ENCODE measurements at places on chromosomes 11 and 22. TPM values are rescaled to one million over a fixed set of nuclear protein-coding genes. Genes with fewer than 3 reads are reported as not detected.
A peak's percentile ranks its signal among the peaks of the same experiment; 100 is the strongest.

GRCh38 chr11:45654231-45655011, 11.0 kb downstream of the CHST1 start:
- no peak overlapping the region for H3K4me3 ChIP-seq
- H3K4me1 ChIP-seq, result peaks cover 6% of the 10 kb centered on the region
- no peak for DNase-seq
- no peak overlapping the region for H3K27ac ChIP-seq
- H3K27me3 ChIP-seq, result no peaks in the 10 kb centered on the region

DNA sequence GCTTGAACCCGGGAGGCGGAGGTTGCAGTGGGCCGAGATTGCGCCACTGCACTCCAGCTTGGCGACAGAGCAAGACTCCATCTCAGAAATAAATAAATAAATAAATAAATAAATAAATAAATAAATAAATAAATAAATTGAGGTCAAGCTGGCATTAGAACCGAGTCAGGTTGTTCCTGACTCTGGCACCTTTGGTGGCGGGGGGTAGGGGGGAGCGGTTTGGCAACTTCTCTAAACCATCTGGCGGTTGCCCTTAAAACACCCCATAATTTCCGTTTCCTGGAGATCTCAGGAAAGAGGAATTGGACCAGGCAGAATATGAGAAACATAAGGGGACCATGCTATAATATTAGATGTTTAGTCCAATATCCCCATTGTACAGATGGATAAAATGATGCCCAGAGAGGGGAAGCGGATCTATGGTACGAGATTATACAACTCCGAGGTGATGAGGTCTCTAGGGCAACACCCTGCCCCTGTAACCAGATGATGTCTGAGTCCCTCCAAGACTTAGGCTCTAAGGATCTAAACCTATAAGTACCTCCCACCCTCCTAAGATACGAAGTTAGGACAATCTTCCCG, 785 bp downstream of the CLPB start:
- H3K36me3 ChIP-seq, result no peaks in the 10 kb centered on the region
- no peaks in the 10 kb centered on the region for H3K27me3 ChIP-seq
- peak overlapping the region; percentile 85 for H3K27ac ChIP-seq

- H3K4me1 ChIP-seq, result peaks cover 4% of the 10 kb centered on the region
- peak within 1 kb of the TSS; percentile 39 for H3K4me3 ChIP-seq
- H3K27me3 ChIP-seq, result no peaks in the 10 kb centered on the region
- DNase-seq, result peak; percentile 59
- H3K36me3 ChIP-seq, result no peaks in the 10 kb centered on the region
Measured at GRCh38 chr22:50481440-50482106, at the start of gene ADM2. TSS of gene ADM2 (plus strand) at chr22:50481543. CDS start at chr22:50481848, 305 bp downstream.

Gene CDC45
- polyA plus RNA-seq, result 1.7 TPM

Gene PKDREJ
- polyA plus RNA-seq, result not detected

DNA sequence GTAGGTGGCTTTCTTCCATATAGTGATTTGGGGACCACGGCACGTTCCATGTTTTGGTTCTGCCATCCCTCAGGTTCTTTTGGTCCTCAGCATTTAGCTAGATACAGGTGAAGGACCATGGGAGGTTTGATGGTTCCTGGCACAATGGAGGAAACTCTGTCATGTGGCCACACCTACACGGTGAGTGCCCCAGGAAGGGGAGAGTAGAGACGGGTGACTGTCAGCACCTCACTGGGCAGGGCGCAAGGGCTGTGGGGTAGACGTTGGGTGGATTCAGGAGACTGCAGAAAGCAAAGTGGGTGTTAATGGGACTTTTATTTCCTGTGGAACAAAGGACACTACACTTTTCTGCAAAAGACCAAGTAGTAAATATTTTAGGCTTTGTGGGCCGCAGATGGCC, 73.4 kb downstream of the PPP6R3 start:
- peaks cover 31% of the 10 kb centered on the region for H3K36me3 ChIP-seq
- no peaks in the 10 kb centered on the region for H3K27me3 ChIP-seq
- no peak overlapping the region for H3K27ac ChIP-seq
- H3K4me1 ChIP-seq, result peaks cover 6% of the 10 kb centered on the region
- no peak overlapping the region for H3K4me3 ChIP-seq
- no peak for DNase-seq

DNA sequence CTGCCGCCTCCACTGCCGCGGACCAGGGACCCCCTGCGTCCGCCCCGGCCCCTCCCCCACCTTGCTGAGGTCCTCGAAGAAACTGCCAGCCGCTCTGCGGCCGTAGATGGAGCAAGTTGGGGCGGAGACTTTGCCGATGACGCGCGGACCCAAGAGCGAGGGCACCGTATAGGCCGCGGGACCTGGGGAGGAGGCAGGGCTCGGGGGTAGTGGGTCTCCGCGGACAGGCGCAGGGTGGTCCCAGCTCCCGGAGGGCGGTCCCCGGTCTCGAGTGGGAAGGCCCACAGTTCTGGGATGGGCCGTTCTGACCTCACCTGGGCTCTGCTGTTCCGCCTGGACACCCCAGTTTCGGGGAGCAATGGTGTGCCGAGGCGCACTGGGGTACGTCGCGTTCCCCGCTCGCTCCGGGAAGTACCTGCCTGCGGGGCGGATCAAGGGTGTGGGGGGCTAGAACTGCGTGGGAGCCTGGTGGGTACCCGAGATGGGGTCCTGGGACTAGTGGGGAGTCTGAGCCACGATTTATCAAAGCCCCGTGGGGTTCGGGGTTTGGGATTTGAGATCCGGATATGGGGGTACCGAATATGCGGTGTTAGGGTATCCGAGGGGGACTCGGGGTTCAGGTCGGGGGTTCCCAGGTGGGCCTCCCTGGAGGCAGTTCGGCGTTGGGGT, 1.2 kb upstream of the TYMP start:
- peak; percentile 57 for DNase-seq
- H3K27me3 ChIP-seq, result no peaks in the 10 kb centered on the region
- no peaks in the 10 kb centered on the region for H3K36me3 ChIP-seq
- peak overlapping the region; percentile 84 for H3K27ac ChIP-seq

- no peaks in the 10 kb centered on the region for H3K4me1 ChIP-seq
- no peaks in the 10 kb centered on the region for H3K27me3 ChIP-seq
- no peak for DNase-seq
- no peak overlapping the region for H3K4me3 ChIP-seq
Measured at GRCh38 chr11:11078344-11079086, 220.7 kb upstream of the ZBED5 start.

Gene PRPF19
- 20.0 TPM for polyA plus RNA-seq

- H3K4me1 ChIP-seq, result no peaks in the 10 kb centered on the region
- no peak for DNase-seq
Measured at GRCh38 chr11:134152696-134153095, 71.1 kb downstream of the NCAPD3 start.

- DNase-seq, result no peak
- H3K27me3 ChIP-seq, result no peaks in the 10 kb centered on the region
- no peak overlapping the region for H3K4me3 ChIP-seq
- no peak overlapping the region for H3K27ac ChIP-seq
Measured at GRCh38 chr11:6962673-6963072, 36.4 kb downstream of the ZNF215 start.

- no peak for DNase-seq
- H3K27ac ChIP-seq, result no peak overlapping the region
- H3K36me3 ChIP-seq, result peaks cover 7% of the 10 kb centered on the region
- H3K27me3 ChIP-seq, result no peaks in the 10 kb centered on the region
Measured at GRCh38 chr11:108698844-108699642, 34.2 kb downstream of the DDX10 start.

Gene C22orf31
- polyA plus RNA-seq, result not detected

DNA sequence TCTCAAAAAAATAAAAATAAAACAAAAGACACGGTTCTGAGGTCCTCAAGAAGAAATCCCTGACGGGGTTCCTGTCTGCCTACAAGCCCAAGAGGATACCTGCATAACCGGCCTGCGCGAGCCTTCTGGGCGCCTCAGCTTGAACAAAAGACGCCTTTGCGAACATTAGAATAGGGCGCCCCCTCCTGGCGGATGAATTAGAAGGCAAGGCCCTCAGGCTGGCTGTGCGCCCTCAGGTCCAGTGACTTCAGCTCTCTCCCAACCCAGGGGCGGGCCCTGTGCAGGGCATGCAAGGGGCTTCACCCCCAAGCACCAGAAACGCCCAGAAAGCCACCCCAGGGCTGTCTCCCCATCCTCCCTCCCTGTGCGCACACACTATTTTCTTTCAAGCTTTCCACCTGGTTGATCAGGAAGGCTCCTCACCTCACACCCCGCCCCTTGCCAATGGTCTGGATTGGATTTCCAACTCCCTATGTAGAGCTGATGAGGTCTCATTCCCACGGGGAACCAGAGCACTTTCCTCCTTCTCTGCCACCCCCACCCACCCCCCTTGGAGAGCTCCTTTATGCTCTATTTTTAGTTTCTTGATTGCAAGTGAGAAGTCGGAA, 273.3 kb downstream of the BUD13 start:
- no peaks in the 10 kb centered on the region for H3K4me1 ChIP-seq
- H3K4me3 ChIP-seq, result no peak overlapping the region
- H3K27ac ChIP-seq, result no peak overlapping the region
- H3K36me3 ChIP-seq, result no peaks in the 10 kb centered on the region

DNA sequence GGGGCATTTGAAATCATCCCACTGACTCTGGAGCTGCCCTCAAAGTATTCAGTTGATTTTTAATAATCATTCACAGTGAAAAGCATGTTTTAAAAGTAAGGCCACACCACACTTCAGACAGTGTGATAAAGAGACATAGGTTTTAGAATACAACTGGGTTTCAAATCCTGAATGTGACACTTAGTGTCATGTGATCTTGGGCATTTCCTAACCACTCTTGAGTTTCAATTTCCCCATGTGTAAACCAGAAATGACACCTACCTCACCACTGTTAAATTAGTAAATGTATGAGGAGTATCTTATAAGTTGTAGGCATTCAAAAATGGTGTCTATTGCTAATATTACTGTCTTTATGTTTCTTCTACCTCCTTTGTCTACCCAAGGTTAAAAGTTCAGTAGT, 5.4 kb downstream of the TMEM123 start:
- H3K4me1 ChIP-seq, result peaks cover 50% of the 10 kb centered on the region
- H3K36me3 ChIP-seq, result no peaks in the 10 kb centered on the region
- H3K27ac ChIP-seq, result peak overlapping the region; percentile 34

DNA sequence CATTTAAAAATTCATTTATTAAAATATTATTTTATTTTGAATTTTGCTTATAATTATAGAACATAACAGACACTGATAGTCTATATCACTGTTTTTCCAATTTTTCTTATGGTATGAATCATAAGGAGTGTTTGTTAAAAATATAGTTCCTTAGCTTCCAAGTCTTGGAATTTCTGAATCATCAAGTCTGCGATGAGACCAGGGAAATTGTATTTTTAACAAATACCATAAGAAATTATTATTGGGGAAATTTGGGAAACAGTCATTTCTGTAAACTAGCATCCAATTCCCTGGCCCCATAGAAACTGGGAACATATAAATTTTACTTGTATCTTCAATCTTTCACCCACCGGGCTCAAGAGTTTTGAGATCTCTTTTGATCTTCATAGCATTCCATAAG, 38.0 kb upstream of the PICALM start:
- DNase-seq, result no peak
- H3K4me3 ChIP-seq, result no peak overlapping the region
- H3K4me1 ChIP-seq, result no peaks in the 10 kb centered on the region

- no peak within 1 kb of the TSS for H3K4me3 ChIP-seq
- no peaks in the 10 kb centered on the region for H3K4me1 ChIP-seq
- H3K27me3 ChIP-seq, result no peaks in the 10 kb centered on the region
- H3K27ac ChIP-seq, result no peak within 1 kb of the TSS
- no peaks in the 10 kb centered on the region for H3K36me3 ChIP-seq
Measured at GRCh38 chr22:36201630-36202319, at the start of gene APOL4. TSS of gene APOL4 (minus strand) at chr22:36201809. CDS start at chr22:36201734, 75 bp downstream.

Gene IGHMBP2
- 4.4 TPM for polyA plus RNA-seq

DNA sequence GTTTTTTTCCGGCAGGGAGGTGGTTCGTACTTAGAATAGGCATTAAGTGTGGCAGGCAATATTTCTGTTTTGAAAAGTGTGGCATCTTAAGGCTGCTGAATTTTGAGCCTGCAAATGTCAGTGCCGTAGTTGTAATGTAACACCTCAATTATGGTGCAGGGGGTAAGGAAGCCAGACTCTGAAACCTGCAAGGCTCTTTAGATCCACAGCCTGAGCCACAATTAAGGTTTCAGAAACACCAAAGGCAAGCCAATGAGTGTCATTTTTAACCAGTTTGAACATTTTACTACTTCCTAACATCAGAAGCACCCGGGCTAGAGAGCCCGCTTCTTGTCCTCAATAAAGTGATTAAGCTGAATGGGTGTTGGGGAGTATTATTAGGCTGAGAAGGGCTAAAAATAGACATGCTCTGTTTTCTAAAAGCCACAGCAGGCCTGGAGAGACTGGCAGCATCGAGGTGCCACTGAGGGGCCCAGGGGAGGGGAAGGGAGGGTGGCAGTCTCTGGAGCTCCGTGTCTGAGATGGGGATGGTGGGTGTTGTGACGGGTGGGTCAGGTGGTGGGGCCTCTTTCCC, 113.4 kb downstream of the ZBTB16 start:
- no peaks in the 10 kb centered on the region for H3K27me3 ChIP-seq
- H3K27ac ChIP-seq, result peak overlapping the region; percentile 40
- DNase-seq, result peak; percentile 68
- peaks cover 59% of the 10 kb centered on the region for H3K4me1 ChIP-seq
- peak overlapping the region; percentile 14 for H3K4me3 ChIP-seq

GRCh38 chr11:12403997-12404350, 26.6 kb downstream of the PARVA start:
- H3K36me3 ChIP-seq, result no peaks in the 10 kb centered on the region
- H3K27me3 ChIP-seq, result no peaks in the 10 kb centered on the region
- no peak overlapping the region for H3K4me3 ChIP-seq
- no peaks in the 10 kb centered on the region for H3K4me1 ChIP-seq

GRCh38 chr11:75201771-75202170, 38.8 kb upstream of the TPBGL start:
- H3K36me3 ChIP-seq, result no peaks in the 10 kb centered on the region
- H3K4me1 ChIP-seq, result no peaks in the 10 kb centered on the region
- no peak overlapping the region for H3K27ac ChIP-seq
- no peak overlapping the region for H3K4me3 ChIP-seq

DNA sequence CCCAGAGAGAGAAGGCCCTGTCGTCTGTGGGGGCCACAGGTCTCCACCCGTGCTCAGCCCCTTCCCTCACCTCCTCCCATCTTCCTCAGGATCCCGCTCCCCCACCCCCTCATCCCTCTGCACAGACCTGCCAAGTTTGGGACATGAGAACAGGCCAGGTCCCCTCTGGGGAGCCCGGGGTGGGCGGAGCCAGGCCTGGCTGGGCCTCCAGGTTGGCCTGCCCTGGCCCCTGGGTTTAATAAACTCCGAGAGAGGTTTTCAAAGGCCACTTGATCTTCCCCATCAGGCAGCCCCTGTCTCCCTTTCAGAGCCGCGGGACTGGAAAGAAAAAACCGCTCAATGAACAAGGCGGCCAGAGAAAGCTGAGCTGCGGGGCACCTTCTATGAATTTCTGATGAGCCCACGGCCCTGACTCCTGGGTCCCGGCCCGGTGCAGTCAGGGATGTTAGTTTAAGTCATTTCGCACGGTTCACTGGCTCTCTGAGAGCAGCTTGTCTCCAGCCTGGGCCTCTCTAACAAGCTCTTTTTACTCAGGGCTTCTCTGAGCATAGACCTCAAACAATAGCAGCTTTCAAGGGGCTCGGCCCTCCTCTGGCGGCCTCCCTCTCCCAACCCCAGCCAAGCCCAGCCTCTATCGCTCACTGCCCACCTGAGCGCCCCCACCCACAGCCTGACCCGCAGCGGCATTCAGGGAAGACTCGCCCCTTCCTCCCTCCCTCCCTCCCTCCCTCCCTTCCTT, 64.8 kb downstream of the RPUSD4 start:
- no peaks in the 10 kb centered on the region for H3K4me1 ChIP-seq
- no peak overlapping the region for H3K27ac ChIP-seq
- H3K36me3 ChIP-seq, result no peaks in the 10 kb centered on the region
- no peak overlapping the region for H3K4me3 ChIP-seq
- no peaks in the 10 kb centered on the region for H3K27me3 ChIP-seq
- DNase-seq, result no peak

Data from naive thymus-derived CD4-positive, alpha-beta T cell (primary cell).